ENCODE measurements at places on chromosomes 2 and 18.
A peak's percentile ranks its signal among the peaks of the same experiment; 100 is the strongest.

- no peak for DNase-seq
Observed at GRCh38 chr2:29749843-29750242, 171.5 kb downstream of the ALK start.

DNA sequence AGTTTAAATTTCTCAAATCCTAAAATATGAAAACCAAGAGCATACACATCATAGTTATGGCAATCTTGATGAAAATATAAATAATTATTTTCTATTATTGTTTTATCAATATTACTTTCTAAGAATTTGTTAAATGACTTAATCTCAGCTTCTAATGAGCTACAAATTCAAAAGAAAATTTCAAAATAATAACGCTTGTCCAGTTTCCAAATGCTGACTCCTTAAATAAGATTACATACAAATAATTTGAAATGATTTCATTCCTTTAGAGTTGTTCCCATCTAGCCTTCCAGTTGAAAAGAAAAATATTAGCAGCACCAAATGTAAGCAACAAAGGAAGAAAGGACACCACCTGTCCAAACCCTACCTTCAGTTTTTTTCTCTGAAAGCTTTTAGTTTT is 82.4 kb upstream of the COL5A2 start:
- no peak for DNase-seq

- no peak for DNase-seq
Observed at GRCh38 chr18:778194-778927, 33.7 kb downstream of the YES1 start.

- DNase-seq: no peak
Observed at GRCh38 chr2:186187854-186188253, 298.2 kb upstream of the ZC3H15 start.

- DNase-seq: no peak
Observed at GRCh38 chr18:22742409-22742808, 190.7 kb upstream of the RBBP8 start.

DNA sequence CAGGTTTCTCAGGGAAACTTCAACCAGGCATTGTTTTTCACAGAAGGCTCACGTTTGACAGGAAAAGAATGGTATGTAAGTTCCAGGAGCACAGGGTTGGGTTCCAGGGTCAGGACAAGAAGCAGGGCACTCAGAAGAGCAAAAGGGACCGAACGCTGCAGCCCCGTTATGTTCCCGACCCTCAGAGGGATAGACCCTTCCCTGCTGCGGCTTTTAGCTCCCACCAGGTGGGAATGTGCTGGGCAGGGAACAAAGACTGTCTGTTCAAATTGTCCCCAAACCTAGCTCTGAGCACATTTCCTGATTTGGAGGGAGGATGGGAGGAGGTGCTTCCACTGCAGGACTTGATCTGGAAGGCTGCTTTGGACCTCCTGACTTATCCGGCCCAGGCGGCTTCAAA is 130.1 kb downstream of the RAB3GAP1 start:
- no peak for DNase-seq

DNA sequence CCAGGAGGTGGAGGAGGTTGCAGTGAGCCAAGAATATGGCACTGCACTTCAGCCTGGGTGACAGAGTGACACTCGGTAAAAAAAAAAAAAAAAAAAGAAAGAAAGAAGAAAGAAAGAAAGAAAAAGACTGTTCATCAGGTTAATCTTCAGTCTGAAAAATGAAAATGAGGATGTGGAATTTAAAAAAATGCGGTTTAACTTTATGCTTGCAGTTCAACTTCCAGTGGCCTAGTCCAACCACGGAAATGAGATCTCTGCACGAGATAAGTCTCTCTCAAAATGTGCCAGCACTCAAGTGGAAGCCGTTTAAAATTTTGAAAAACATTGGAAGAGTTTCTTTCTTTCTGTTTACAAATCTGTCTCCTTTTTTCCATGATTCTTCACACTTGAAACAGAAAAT is 112.1 kb downstream of the DOCK10 start:
- DNase-seq: no peak

DNA sequence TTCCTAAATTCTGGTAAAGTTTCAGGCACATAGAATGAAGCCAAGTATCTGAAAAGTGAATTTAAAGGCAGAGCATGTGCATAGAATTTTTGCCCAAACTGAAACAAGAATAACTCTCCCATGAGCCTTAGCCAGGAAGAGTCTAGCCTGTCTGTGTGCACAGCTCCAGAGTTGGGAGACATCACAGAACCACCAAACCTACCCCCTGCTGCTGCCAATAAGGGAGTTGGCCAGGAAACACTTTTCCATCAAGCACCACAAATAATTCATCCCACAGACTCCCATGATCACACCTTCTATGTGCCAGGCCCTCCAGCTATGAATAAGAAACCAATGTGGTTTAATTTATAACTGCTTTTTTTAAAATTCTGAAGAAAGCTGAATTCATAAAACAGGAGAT is 27.0 kb downstream of the OSR1 start:
- no peak for DNase-seq

GRCh38 chr2:160209516-160209856 is 9.4 kb upstream of the ITGB6 start:
- DNase-seq: no peak

- no peak for DNase-seq
Observed at GRCh38 chr2:42999856-43000241, 207.5 kb upstream of the HAAO start.

DNA sequence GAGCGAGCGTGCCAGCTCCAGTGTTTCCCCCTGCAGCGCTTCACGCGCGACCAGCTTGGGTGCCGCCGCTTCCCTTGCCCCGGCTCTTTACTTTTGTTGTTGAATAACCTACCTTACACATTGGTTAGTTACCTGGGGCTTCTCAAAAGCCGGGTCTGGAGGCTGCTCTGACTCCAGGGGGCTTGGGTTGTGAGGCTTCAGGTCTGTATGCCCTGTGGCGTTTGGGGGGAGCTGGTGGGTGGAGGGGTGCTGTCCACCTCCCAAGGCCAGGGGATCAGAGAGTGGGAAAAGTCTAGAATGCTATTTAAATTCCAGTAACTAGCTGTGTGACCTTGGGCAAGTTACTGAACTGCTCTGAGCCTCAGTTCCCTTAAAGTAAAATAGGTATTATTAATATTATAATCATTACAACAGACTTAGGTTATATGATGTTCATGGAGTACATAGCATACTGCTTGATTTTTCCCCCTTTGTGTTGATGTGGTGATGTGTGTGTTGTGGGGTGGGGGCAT is 770 bp downstream of the LYPD6B start:
- DNase-seq: no peak

DNA sequence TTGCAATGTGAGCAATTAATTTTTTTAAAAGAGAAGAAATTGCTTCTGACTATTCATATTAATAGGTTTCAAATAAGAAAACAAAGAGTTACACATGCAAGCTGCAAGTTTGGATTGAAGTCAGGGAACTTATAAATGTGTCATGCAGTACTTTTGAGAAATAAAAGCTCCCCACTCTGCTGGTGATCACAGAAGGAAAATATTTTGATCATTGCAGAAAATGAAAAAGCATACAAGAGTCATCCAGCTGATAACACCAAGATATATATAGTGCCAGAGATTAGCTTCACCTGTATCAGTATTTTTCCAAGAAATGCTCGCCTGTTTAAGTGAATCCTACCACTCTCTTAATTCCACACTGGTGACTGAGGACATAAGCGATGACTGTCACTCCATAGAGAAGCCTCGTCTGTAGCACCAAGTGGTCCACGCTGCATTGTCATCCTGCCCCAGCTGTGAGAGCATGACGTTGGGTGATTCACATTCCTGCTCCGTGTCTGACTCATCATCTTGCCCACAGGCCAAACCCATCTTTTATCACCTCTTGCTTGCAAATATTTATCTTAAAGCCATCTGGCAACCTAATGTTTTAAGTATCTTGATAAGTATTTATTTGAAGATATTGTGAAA is 178.0 kb downstream of the ASXL3 start:
- DNase-seq: no peak

- no peak for DNase-seq
Observed at GRCh38 chr2:240998706-240998994, 232 bp downstream of the SNED1 start.

DNA sequence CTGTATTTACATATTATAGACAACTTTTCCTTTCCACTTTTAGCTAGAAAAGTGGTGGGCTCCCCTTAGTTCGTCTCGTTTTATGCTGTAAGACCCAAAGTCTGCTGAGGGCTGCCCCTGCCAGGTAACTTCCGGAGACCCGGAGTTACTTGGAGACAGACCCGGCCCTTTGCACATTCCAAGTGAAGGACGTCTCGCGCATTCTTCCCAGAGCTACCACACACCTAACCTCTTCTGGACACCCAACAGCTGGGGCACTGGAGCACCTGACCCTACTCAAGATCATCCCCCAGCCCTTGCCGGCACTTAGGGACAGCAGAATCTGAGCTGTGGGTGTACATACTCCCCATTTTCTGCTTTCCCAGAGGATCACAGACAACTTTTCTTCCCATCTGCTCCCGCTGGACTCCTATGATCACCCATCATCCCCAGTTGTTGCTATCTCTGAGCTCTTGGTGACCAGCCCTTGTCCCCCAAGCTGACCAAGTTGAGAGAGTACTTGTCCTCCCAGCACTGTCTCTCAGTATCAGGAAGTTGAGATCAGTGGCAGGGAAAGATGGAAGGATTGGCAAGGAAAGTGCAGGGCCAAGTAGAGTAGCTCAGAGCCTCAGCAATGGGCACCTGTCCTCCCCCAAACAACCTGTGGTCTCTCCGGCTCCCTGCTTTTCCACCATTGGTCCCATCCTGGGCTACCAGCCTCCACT is 8.4 kb upstream of the SATB2 start:
- DNase-seq: no peak

DNA sequence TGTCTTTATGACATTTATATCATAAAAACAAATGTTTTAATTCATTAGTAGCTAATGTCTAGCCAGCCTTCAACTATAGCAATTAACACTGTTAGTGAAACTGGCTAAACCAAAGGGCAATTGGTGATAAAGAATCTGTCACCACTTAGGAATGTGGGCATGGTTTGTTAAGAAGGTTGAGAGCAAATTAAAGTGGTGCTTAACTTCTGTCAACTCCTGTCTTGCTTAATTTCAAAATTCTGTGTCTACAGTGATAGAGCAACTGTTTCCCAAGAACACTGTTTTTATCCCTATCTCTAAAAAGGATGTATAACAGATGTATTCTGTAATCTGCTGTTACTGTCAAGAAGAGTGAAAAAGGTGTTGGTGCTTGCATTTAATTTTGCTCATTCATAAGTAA is 36.5 kb downstream of the CFAP36 start:
- DNase-seq: no peak

- DNase-seq: no peak
Observed at GRCh38 chr18:51425475-51425874, 228.0 kb upstream of the MEX3C start.

GRCh38 chr2:30675758-30676157 is 131.5 kb downstream of the CAPN13 start:
- DNase-seq: no peak

GRCh38 chr2:237196866-237197618 is 111.4 kb downstream of the COPS8 start:
- no peak for DNase-seq

GRCh38 chr2:109607766-109608165 is 6.0 kb downstream of the SEPTIN10 start:
- DNase-seq: no peak

- DNase-seq: no peak
Observed at GRCh38 chr2:102238039-102238756, 51.4 kb downstream of the IL1RL2 start.

DNA sequence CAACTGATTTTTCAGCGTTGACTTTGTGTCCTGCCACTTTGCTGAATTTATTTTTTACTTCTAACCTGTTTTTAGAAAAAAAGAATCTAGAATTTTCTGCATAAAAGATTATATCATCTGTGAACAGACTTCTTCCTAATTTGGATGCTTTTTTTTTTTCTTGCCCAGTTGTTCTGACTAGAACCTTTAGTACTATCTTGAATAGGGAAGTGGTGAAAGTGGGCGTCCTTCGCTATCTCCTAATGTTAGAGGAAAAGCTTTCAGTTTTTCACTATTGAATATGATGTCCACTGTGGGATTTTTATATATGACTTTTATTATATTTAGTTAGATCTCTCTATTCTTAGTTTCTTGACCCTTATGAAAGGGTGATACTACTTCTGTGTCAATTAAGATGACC is 25.7 kb upstream of the KCNJ13 start:
- DNase-seq: no peak

- no peak for DNase-seq
Observed at GRCh38 chr2:172131713-172132555, 29.2 kb upstream of the DLX2 start.

- peak; percentile 29 for DNase-seq
Observed at GRCh38 chr2:53786352-53786704, 425 bp downstream of the ASB3 start.

- no peak for DNase-seq
Observed at GRCh38 chr18:44579745-44580144, 100.9 kb upstream of the SETBP1 start.

DNA sequence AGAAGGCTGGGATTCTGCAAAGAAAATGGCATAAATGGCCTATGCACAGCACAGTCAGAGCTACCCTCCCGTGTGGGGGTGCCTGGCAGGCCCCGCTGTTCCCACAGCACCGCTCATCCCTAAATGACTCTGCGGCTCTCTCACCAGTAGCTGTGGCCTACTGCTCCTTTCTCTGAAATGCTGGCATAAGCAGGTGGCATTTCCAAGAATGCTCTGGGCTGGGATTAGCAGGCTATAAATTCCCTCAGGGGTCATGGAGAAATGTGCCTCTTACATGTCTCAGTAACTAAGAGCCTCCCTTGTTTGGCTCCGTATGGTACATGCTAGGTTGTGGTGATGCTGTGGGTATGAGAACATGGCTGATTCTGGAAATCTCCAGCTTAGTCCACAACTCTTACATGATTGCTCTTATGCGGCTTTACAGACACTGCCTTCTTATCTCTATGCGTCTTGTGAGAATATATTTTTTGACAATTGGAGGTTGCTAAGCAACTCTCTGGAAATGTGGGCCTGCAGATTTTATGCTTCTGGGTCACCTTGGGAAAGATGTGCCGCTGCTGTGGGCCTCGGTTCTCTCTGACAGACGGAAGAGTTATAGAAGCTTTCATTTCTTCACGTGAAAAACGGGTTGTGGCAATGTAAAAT is 80.3 kb upstream of the GATA6 start:
- no peak for DNase-seq

- DNase-seq: no peak
Observed at GRCh38 chr2:237262838-237263771, 150.9 kb downstream of the COL6A3 start.

- DNase-seq: no peak
Observed at GRCh38 chr2:61282104-61282590, 120.2 kb downstream of the C2orf74 start.

GRCh38 chr2:75592030-75592429 is 31.3 kb upstream of the EVA1A start:
- no peak for DNase-seq

DNA sequence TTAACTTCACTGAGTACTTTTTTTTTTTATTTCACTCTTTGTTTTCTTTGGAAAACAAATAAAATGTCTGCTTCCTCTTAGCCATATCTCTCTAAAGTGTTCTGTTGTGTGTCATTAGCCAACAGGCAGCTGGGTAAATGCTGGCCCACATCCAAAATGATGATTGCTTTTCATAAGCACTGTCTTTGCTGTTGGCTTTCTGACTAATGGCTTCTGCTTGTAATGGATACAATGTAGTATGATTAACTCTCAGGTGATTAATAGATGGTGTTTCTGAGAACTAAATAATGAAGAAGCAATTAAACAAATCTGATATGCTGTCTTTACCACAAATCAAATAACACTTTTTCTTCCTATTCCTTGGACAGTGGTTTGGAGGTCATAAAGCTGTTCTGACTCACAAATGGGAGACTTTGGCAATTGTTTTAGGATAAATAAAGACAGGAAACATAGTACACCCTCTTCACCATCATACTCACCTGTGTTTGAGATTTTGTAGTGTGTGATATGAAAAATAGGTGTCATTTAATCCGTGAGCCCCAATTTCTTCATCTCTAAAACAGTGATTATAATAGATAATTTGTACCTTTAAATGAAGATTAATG is 888.4 kb downstream of the TSN start:
- no peak for DNase-seq
